ENCODE measurements at places on chromosomes 7 and 10.

DNA sequence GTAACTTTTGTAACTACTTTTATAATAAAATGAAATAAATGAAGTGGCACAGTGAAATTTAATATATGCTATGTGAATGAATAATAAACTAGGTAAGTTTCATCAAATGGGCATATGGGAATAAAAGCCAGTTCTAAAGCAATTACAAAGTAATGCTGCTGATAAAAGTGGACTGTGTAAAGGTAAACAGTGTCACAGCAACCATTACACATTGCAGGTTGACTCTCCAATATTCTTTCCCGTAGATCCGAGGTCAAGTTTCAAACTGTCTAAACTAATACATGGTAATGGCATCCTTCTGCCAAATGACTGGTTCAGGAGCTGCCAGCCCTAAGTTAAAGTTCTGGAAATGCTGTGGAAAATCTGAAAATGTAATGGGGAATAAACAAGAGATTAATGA lies 6.0 kb downstream of the HIBADH start:
- DNase-seq: no peak

DNA sequence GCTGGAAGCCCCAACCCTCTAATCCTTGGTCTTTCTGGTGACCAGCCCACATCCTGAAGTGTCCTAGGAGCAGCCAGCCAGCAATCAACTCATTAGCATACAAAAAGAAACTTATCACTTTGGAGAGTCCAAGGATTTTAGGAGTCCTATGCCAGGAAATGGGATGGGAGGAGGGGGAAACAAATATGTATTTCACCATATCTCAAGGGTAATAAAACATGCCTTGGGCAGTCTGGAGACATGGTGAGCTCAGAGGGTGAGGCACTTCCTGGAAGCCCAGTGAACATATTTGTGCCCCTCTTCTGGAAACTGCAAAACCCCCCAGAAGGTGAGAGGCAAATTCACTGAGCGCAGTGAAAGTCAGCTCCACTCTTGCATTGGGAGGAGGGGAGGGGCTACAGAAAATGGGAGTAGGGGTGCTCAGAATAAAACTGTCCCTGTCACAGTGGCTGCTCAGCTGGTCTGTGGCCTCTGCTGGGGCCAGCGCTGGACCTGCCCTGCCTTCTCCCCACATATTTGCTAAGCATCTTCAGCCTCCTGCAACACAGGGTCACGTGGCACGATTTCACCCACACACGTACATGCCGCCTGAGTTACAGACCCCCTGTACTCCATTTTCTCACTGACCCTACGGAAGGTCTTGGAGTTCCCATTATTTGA lies 17.7 kb upstream of the ZMIZ1 start:
- DNase-seq: no peak

- no peak for DNase-seq
Measured at GRCh38 chr7:5217851-5218331, 27.9 kb downstream of the WIPI2 start.

DNA sequence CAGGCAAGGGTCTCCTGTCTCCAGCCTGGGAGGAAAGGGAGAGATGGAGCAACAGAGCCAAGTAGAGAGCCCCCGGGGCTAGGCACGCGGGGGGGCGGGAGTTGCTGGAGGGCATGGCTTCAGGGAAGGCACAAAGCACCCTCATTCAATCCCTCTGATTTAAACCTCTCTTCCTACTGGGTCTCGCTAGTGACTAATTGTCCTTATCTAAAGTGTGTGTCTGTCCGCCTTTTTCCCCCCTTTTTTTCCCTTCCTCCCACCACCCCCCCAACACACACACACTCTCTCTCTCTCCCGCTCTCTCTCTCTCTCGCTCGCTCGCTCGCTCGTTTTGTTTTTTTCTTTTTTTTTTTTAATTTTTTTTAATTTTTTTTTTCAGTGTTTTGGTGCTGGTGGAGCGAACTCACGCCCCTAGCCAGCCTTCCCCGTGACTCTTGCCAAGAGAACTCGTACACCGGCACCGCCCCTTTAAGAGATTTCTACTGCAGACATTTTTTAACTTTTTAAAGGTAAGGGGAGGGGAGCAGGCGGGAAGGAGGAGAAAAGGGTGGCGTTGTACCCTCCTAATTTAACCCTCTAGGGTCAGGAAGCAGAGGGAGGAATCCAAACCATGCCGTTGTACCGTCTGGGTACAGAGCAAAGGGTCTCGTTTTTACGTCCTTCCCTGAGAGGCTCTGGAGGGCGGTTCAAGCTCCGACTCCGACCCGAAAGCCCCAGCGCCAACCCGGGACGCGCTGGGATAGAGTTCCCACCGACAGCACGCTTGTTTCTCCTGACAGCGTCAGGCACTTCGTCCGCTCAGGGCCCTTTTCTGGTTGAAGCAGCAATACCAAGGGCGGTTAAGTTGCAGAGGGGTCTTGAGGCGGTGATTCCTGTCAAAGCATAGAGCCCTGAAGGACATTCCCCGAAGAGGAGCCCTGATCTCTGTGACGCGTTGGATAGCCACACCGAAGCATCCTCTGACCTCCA lies at the start of gene HPSE2:
HPSE2 (minus strand) TSS at position 195 of the 969 bp plus-strand sequence.
- no peak for DNase-seq

- DNase-seq: no peak
Measured at GRCh38 chr10:96176985-96177384, 46.9 kb downstream of the ZNF518A start.

GRCh38 chr7:44621034-44621749 lies 14.8 kb downstream of the OGDH start:
- DNase-seq: no peak
